ENCODE measurements at places on chromosomes 7 and 10. TPM values are rescaled to one million over a fixed set of nuclear protein-coding genes. Genes with fewer than 3 reads are reported as not detected.

DNA sequence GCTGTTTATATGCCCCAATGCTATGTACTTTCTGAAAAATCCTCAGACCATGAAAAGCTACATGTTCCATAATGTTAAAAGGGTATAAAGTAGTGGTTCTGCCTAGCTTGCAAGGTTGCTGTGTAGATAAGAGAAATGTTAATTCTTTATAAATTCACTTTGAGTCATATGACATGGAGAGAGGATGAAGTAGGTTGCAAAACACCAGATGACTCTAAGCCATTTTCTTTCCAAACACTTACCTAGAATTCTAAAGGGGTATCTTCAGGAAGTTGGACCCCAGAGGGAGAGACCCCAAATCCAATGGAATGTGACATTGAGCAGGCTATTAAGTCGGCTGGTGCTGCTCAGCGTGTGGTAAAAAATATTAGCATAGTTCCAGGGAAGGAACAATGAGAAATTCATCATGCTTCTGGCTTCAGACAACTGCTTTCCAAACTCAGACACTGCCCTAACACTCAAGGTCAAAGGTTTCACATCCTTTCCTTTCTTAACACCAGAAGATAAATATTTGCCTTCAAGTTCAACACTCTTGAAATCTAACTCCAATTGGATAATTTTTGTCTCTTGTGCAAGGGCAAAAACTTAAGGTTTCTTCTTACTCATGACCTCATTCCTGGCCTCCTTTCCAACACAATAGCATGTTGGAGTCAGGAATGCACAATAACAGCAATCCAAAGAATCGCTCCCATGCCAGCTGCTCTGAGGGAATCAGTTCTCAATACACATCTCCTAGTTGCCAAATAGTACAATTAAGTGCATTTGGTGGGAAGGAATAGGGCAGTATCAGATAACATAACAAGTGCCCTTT lies 100.7 kb upstream of the AFAP1L2 start:
- peak overlapping the region; percentile 56 for H3K27ac ChIP-seq
- DNase-seq, result no peak
- peaks cover 59% of the 10 kb centered on the region for H3K4me1 ChIP-seq
- H3K4me3 ChIP-seq, result no peak overlapping the region

DNA sequence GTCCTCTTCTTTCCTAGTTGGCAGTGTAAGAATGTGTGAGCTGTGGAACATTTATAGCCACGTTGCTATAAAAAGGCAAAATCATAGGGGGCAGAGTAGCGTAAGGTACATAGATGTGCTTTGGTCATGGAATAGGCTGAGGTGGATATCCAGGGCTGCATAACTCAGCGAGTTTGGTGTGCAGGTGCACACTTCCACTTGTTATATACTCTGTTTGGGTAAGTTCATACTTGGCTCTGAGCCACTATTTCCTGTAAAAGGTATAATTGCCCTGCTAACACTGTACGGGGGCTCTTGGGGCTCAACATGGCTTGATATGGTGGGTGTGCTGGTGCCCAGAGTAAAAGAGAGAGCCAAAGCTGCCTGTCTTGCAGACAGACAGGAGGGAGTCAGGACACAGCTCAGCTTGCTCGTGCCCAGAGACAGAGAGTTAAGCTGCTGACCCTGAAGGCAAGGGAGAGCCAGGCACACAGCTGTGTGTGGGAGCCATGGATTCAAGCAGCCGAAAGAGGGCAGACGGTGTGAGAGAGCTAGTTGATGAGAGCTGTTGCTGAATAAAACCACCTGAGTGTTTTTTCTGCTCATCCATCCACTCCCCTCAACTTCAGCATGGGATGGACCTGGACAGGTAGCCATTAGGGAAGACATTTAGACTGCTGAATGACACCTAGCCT lies 126.7 kb downstream of the DKK1 start:
- H3K4me3 ChIP-seq, result no peak overlapping the region
- H3K27me3 ChIP-seq, result no peaks in the 10 kb centered on the region
- no peak overlapping the region for H3K27ac ChIP-seq
- DNase-seq, result no peak
- H3K4me1 ChIP-seq, result peaks cover 11% of the 10 kb centered on the region

DNA sequence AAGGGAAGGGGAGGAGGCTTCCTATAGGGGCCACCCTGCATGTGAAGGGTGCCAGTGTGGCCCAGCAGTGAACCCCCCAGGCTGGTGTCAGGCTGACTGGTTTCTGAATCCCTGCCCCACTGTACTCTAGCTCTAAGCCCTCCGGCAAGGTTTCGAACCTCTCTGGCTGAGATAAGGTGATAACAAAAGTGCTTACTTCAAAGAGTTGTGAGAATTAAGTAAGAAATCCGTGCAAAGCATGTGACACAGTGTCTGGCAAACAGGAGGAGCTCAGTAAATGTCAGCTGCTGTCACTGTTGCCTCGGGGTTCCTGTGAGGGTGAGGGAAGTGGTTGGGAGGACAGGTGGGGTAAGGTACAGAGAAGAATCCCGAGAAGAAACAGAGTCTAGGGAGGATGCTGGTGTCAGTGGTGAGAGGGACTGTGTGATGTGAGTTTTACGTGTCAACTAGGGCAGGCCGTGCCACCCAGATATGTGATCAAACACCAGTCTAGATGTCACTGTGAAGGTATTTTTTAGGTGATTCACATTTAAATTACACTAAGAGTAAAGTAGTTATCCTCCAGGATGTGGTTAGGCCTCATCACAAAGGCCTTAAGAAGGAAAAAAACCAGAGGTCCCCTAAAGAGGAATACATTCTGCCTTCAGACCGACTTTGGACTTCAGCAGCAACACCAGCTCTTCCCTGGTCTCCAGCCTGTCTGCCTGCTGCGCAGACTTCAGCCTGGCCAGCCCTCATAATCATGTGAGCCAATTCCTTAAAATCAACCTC lies 64.4 kb downstream of the BPGM start:
- H3K27ac ChIP-seq, result peak overlapping the region; percentile 96
- no peaks in the 10 kb centered on the region for H3K36me3 ChIP-seq
- DNase-seq, result no peak
- peaks cover 74% of the 10 kb centered on the region for H3K4me1 ChIP-seq
- no peak overlapping the region for H3K4me3 ChIP-seq

- DNase-seq, result no peak
- H3K27ac ChIP-seq, result no peak overlapping the region
- H3K36me3 ChIP-seq, result peaks cover 13% of the 10 kb centered on the region
- H3K4me3 ChIP-seq, result no peak overlapping the region
Measured at GRCh38 chr7:92034116-92034515, 93.5 kb downstream of the AKAP9 start.

DNA sequence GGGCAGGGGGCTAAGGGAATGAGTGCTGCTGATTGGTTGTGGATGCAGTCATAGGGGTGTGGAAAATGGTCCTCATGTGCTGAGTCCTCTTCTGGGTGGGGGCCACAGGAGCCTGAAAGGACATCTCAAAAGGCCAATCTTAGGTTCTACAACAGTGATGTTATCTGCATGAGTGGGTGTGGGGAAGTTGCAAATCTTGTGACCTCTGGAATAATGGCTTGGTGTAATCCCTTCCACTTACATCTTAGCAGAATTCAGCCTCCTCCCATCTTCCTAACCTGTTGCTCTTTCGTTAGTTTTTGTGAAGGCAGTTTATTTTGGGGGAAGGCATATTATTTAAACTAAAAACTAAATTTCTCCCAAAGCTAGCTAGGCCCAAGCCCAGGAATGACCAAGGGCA lies 42.0 kb upstream of the OIT3 start:
- H3K4me1 ChIP-seq, result no peaks in the 10 kb centered on the region
- no peak overlapping the region for H3K4me3 ChIP-seq
- no peak overlapping the region for H3K27ac ChIP-seq
- no peak for DNase-seq

- H3K27me3 ChIP-seq, result no peaks in the 10 kb centered on the region
- peak overlapping the region; percentile 58 for H3K27ac ChIP-seq
- no peaks in the 10 kb centered on the region for H3K36me3 ChIP-seq
- H3K4me1 ChIP-seq, result peaks cover 22% of the 10 kb centered on the region
- H3K4me3 ChIP-seq, result no peak overlapping the region
Measured at GRCh38 chr10:29007748-29008610, 280.9 kb upstream of the LYZL1 start.

- H3K4me3 ChIP-seq, result no peak overlapping the region
- H3K36me3 ChIP-seq, result peaks cover 2% of the 10 kb centered on the region
- H3K27ac ChIP-seq, result no peak overlapping the region
Measured at GRCh38 chr10:59240582-59241183, 64.2 kb downstream of the PHYHIPL start.

DNA sequence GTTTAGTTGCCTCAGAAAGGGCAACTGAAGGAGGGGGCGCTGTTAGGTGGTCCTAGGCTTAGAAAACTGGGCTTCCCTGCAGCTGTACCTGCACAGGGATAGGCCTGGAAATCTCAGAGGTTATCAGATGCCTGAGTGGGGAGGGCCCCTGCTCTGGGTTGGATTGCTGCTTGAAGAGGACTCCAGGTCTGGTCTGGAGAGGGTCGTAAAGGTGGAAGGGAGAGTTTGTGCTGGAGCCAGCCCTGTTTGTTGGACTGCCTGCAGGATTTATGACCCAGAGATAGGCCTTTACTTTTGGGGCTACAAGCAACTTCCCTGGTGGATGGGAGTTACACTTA lies 765.9 kb downstream of the GRID1 start:
- H3K4me1 ChIP-seq, result no peaks in the 10 kb centered on the region
- no peak for DNase-seq
- no peak overlapping the region for H3K4me3 ChIP-seq
- no peaks in the 10 kb centered on the region for H3K36me3 ChIP-seq
- peaks cover 1% of the 10 kb centered on the region for H3K27me3 ChIP-seq

DNA sequence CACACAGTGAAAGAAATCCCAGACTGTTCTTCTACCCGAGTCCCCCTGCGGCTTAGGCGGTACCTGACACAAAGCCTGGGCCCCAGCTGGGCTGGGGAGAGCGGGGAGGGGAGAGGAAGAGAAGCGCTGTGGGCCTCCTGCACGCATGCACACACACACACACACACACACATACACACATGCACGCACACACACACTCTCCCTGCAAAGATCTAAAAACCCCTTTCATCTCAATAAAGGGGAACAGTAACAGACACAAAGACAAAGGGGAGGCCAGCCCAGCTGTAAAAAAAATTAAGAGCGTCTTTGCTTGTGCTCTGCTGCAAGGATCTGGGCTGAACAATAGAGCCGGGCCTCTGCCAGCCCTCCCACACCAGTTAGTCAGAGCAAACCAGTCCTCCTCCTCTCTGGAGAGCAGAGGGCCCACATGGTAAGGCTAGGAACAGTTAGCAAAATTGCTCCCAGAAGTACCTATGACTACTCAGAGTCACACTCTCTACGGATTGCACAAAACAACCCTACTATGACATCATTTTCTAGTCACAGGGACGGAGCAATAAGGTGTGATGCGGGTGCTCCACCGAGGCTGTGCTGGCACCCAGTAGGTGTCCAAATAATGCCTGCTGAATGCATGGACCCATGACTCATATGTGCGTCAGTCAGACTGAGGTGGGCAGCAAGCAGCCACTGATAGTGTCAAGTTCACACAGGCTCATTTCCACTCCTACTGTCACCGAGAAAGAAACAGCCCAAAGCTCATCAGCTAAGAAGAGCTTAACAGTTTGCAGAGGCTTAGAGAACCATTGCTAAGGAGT lies 9.2 kb downstream of the ITPRIP start:
- peaks cover 83% of the 10 kb centered on the region for H3K4me1 ChIP-seq
- no peaks in the 10 kb centered on the region for H3K36me3 ChIP-seq
- DNase-seq, result no peak
- H3K27me3 ChIP-seq, result no peaks in the 10 kb centered on the region
- peak overlapping the region; percentile 50 for H3K4me3 ChIP-seq

- no peaks in the 10 kb centered on the region for H3K36me3 ChIP-seq
- no peak for DNase-seq
- peaks cover 3% of the 10 kb centered on the region for H3K27me3 ChIP-seq
- peak overlapping the region; percentile 55 for H3K27ac ChIP-seq
- H3K4me3 ChIP-seq, result peak overlapping the region; percentile 79
Measured at GRCh38 chr10:114403541-114404161, 651 bp downstream of the AFAP1L2 start.

- no peaks in the 10 kb centered on the region for H3K36me3 ChIP-seq
- H3K4me1 ChIP-seq, result peaks cover 19% of the 10 kb centered on the region
- H3K27ac ChIP-seq, result no peak overlapping the region
Measured at GRCh38 chr10:97771055-97771891, 526 bp downstream of the SFRP5 start.

LEP gene
- not detected for total RNA-seq

GNGT1 gene
- not detected for total RNA-seq

TNPO3 gene
- 43.9 TPM for total RNA-seq

Data from chondrocyte (in vitro differentiated cells).